Stimulated activated CD4-positive, alpha-beta T cell treated with anti-CD3 and anti-CD28 coated beads, Interleukin-12 subunit alpha, Interleukin-12 subunit beta, amount 100 ng/mL, for 48 hours (primary cell): ENCODE measurements at places on chromosomes 12 and 14.

GRCh38 chr14:35750202-35750904 lies 58.7 kb downstream of the RALGAPA1 start:
- no peak for DNase-seq

- DNase-seq = no peak
Measured at GRCh38 chr12:47282206-47282605, 202.4 kb upstream of the AMIGO2 start.

DNA sequence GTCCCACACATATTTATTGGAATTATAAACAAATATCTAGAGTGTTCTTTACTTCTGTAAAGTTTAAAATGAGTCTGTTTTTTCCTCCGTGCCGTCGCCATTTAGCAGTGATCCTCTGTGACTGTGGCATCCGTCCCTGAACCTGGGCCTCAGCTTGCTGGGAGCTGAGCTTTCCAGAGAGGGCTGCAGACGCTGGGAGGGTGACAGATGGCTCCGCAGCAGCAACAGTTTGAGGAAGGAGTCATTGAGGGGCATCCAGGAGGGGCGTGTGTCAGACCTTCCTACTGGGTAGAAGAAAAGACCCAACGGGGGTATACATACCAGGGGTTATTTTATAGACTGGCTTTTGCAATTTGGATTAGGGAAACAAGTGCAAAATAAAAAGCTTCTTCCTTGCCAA lies 47.9 kb downstream of the NEUROD4 start:
- DNase-seq = no peak

- no peak for DNase-seq
Measured at GRCh38 chr12:65229441-65229840, 49.0 kb upstream of the MSRB3 start.

GRCh38 chr12:40105265-40105514 lies 691 bp downstream of the SLC2A13 start:
- no peak for DNase-seq

DNA sequence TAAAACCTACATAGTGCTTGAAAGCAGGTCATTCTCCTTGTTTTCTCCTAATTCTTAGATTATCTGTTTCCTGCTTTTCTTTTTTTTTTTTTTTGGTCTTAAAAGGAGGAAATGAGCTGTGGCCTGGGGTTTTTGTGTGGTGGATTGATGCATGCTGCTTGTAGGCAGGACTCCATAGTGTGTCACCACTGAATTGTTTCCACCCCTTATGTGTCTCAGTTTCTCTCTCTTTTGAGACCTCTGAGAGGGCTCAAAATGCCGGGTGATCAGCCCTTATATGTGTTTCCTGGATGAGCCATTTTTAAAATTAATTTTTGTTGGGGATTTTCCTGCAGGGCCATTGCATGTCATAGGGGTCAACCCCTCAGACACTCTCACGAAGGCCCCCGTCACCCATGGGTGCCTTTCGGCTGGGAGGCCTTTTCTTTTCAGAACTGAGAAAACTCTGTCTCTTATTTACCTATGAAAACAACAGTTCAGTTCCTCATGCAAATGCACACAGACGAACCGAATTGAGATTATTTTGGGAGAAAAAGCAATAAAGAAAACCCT lies 32.0 kb upstream of the LRRK2 start:
- DNase-seq = no peak

- DNase-seq = no peak
Measured at GRCh38 chr12:52198454-52199215, 6.8 kb upstream of the KRT80 start.

GRCh38 chr12:120132863-120133385 lies 16.4 kb upstream of the RAB35 start:
- no peak for DNase-seq

GRCh38 chr12:97276661-97277429 lies 185.8 kb upstream of the RMST start:
- no peak for DNase-seq

- DNase-seq = no peak
Measured at GRCh38 chr12:76318773-76319594, 29.2 kb downstream of the BBS10 start.

GRCh38 chr14:77319422-77319821 lies 1.3 kb downstream of the POMT2 start:
- no peak for DNase-seq

DNA sequence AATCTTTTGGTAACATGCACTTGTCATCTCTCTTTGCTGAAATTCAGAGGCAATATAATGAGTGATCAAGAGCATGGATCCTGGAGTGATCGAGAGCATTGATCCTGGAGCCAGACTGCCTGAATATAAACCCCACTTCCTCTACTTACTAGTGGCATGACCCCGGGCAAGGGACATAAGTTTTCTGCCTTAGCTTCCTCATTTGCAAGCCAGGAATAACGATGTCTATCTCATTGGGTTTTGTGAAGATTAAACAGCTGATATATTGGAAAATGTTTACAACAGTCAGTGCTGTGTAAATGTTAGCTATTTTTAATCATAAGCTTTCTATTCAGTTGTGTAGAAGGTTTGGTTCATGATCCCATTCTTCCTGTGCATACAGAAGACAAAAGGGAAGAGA lies 2.4 kb upstream of the CSRNP2 start:
- DNase-seq = no peak

- DNase-seq = no peak
Measured at GRCh38 chr12:26317942-26318575, 122.7 kb downstream of the SSPN start.

DNA sequence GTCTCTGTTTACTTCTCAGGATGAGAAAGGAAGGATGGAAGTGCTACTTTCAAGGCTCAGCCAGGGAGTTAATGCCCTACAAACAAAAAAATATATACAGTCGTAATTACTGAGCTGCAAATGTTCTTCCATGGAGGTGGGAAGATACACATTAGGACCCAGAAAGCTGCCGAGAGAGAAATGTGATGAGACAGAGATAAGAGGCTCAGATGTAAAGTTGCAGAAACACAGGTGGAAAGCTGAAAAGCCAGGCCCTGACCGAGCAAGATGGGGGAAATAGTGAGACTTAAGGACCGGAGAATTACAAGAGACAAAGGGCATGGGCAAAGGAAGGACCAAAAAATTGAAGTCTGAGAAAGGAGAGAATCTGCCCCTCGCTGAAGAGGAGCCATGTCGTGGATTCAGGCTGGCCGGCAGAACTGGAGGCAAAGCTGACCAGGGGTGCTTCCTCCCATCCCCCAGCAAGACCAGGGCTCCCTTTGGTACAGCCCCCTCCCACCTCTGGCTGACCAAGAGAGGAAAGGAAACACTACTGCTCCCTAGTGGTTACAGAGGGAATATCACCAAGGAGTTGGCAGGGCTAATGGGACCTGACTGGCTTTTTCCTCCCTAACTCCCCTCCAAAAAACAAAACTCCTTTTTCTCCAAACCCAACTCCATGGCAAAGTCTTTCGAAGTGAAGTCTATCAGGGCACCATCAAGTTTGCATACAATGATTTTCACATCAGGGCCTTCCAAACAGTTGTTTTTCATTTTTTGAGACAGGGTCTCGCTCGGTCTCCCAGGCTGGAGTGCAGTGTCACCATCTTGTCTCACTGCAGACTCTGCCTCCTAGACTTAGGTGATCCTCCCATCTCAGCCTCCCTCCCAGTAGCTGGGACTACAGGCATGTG lies 12.1 kb downstream of the ZFHX2 start:
- no peak for DNase-seq

- no peak for DNase-seq
Measured at GRCh38 chr14:35303149-35303935, 11.2 kb downstream of the PSMA6 start.

GRCh38 chr12:16612647-16613046 lies 6.7 kb upstream of the LMO3 start:
- DNase-seq = no peak

GRCh38 chr14:99270458-99271220 lies 1.4 kb downstream of the BCL11B start:
- no peak for DNase-seq

DNA sequence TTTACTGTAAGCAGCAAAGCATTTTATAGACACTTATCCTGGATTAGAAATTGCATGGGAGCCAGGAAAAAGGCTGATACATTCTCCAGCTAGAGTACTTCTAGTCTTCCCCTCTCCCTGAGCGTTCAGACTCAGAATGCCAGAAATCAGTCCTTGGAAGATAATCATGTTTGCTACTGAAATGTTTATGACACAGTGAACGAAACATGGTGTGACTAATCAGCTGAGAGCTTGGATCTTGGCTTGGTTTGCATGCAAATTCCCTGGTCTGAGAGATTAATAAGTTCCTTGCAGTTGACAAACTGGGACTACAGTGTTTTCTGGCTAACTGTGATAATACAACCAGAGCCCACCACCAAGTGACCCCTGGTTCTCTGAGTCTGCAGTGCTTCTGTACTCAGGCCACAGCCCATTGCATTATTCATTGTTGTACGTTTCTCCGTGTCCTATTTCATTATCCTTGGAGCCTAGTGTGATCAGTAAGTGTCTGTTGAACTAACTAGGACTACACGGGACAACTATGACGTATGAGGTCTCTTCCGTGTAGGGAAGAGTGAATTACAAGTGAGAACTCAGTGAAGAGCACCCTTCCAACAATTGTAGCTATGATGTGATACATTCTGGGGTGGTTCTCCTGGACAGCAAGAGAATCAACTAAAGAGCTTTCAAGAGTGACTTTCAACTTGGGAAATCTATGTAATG lies 34.6 kb upstream of the EVL start:
- no peak for DNase-seq

DNA sequence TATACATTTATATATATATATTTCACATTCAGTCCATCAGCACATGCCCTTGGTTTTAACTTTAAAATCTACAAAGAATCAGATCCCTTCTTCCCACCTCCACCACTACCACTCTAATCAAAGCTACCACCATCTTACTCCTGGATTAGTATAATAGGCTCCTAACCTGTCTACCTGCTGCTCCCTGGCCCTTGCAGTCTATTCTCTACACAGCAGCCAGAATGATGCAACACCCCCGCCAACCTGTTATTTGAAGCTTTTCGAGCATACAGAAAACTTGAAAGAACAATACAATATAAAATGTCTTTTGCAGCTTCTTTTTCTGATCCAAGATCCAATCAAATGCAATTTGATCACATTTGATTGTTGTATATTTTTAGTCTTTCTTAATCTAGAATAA lies 165.9 kb upstream of the HMGA2 start:
- DNase-seq = no peak

- no peak for DNase-seq
Measured at GRCh38 chr12:41293011-41293410, 104.9 kb downstream of the PDZRN4 start.

- DNase-seq = peak; percentile 0
Measured at GRCh38 chr12:98002887-98003493, 512.4 kb upstream of the TMPO start.

- DNase-seq = no peak
Measured at GRCh38 chr14:93430315-93431035, at the start of gene UNC79. UNC79 (plus strand) TSS chr14:93430939; CDS start chr14:93431030, 91 bp downstream.

- no peak for DNase-seq
Measured at GRCh38 chr12:132105467-132105866, 38.7 kb downstream of the DDX51 start.
